Metanephros (tissue), 2 donors: ENCODE measurements at places on chromosomes 12 and 14. TPM values are rescaled to one million over a fixed set of nuclear protein-coding genes. Genes with fewer than 3 reads are reported as not detected.

The FAIM2 gene
- 2.7 TPM for total RNA-seq

The FGF6 gene
- 1.3 TPM for total RNA-seq

The MANSC4 gene
- total RNA-seq = 0.29 TPM

The SYNJ2BP gene
- 34.7 TPM for total RNA-seq

The GPR68 gene
- total RNA-seq = 0.64 TPM

The ZBTB42 gene
- total RNA-seq = 9.1 TPM

The SLC10A1 gene
- total RNA-seq = not detected

The P2RX4 gene
- 27.0 TPM for total RNA-seq

The GPRC5D gene
- not detected for total RNA-seq

The LRIG3 gene
- total RNA-seq = 82.7 TPM

The ERBB3 gene
- 123 TPM for total RNA-seq

The TAS2R7 gene
- total RNA-seq = not detected

The MAP1LC3B2 gene
- total RNA-seq = 0.29 TPM

The MYL2 gene
- total RNA-seq = 8.3 TPM

The HCAR3 gene
- total RNA-seq = 2.3 TPM
